ENCODE measurements at places on chromosomes 13 and 19.

- DNase-seq, result no peak
Observed at GRCh38 chr13:48571126-48571913, 38.4 kb upstream of the RCBTB2 start.

DNA sequence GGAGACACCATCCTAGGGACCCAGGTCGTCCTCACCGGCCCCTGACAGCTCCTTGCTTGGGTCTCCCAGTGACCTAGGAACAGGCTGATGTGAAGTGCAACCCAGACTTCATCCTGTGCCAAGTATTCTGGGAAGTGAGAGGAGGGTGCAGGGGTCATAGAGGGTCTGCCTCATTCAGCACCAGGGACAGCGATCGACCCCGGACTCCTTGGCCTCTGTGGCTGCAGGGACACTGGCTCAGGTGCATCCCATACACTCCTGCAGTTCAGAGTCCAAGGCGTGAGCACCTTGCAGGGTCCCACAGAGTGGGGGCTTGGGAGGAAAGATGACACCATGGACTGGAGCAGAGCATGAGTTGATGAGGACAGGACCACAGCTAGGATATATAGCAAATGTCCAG is 10.0 kb upstream of the OR10H2 start:
- DNase-seq, result no peak

- no peak for DNase-seq
Observed at GRCh38 chr19:46411925-46412649, 1.3 kb downstream of the CCDC8 start.

- DNase-seq, result no peak
Observed at GRCh38 chr13:79246578-79246949, 159.5 kb downstream of the RBM26 start.

DNA sequence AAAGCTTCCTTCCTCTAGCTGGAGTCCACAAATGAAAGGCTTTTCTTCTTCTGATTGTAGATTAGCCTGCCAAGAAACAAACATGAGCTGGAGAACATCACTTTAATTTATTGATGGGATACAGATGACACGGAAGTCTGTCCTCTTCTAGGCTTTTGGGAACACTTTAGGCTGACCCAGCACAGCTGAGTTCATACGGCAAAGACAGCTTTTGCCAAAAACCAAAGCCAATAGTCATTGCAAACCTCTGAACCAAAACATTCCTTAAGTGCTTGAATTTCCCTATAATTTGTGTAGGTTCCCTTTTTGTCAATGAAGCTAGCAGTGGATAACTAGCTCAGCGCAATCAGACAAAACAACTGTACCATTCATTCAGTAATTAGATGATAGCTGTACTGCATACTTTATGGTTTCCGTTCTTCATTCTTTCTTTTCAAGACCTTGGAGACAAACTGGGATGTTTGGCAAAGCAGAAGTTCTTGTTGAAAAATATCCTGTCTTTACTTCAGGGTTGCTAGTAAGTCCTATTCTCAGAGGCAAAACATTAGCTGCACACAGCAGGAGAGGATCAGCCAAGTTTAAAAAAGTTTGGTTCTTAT is 95.7 kb upstream of the SPRY2 start:
- DNase-seq, result no peak

DNA sequence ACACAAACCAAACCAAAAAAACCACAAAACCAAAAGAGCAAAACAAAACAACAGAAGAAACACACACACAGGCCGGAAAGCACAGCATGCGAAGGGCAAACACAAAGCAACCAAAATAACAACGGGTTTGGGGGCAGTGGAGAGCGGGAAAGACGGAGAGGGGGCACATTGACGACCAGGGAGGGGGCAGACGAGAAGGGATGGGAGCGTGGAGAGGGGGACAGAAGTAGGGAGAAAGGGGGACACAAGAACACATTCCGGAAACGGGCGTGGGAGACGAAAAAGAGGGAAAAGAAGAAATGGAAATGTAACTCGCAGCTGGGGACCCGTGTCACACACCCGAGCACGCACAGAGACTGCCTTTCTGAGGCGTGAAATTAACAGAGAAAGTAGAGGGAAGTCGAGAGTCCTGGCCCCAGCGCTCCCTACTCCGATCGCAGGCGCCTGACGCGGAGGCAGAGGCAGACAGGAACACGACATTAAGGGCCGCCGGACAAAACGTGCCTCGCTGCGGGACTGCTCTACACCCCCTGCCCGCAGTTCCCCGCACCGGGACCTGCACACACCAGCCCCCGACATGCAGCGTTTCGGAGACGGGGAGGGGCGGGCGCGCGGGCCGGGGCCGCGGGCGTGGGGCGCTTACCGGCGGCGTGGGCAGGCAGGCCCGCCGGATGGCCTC is 652 bp downstream of the POU4F1 start:
- no peak for DNase-seq

GRCh38 chr13:20161275-20161950 is 561 bp upstream of the GJA3 start:
- DNase-seq, result no peak

DNA sequence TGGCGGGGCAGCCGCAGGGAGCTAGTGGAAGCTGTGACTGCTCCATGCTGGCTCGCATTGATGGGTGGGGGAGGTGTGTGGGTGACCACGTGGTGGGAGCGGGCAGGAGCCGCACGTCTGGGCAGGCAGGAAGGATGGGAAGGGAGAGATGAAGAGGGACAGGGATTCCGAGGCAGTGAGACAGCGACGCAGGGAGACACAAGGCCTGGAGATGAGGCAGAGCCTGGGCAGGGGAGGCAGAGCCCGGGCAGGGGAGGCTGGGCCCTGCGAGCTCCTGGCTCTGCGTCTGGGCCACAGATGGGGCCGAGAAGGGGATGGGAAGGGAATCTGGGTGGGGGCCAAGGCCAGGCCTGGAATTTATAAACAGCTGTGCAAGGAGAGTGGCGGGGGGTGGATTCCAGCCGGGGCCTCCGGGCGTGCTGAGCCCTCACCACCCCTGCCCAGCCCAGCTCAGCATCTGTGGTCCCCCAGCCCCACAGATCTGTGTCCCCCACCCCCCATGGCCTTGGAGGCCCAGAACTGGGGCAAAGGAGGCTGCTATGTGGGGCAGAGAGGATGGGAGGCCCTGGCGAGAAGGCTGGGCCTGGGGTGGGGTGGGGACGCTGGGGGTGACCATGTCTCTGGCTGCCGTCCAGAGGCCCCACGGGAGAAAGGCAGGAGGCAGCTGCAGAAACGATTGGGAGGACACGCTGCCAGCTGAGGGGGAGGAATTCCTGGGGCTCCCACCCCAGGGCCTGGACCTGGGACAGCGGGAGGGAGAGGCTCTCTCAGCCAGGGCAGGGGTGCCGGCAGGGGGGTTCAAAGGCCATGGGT is 6.0 kb downstream of the EHD2 start:
- DNase-seq, result no peak

DNA sequence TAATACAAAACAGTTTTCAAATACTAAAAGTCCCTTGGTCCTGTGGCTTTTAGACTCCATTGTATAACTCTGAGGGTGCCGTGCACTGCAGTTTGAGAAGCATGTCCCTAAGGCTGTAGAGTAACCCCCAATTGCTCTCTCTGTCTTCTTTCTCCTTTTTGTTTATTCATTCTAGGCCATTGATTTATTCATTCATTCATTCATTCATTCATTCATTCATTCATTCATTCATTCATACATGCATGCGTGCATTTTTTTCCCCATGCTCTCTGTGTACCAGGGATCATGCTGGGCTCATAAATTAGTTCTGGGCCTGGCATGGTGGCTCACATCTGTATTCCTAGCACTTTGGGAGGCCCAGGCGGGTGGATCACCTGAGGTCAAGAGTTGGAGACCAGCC is 19.3 kb downstream of the PRR22 start:
- no peak for DNase-seq

- DNase-seq, result no peak
Observed at GRCh38 chr19:15124572-15125231, 17.5 kb downstream of the SYDE1 start.

DNA sequence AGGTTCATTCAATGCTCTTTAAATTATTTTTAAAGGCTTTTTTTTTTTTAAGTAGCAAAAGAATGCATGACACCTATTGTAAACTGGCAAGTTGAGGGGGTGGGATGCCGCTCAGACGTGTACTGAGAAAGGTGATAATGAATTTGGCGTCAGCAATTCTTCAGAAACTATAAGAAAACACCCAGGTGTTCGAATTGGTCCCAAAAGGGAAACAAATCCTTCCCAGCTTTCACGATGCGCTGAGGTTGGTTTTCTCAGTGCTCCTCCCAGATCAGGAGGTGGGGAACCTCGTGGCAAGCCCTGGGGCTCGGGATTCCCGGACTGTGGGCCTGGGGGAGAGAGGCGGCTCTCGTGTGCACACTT is 543 bp upstream of the FAM124A start:
- no peak for DNase-seq

- no peak for DNase-seq
Observed at GRCh38 chr19:8261347-8261746, 46.8 kb downstream of the CD320 start.

DNA sequence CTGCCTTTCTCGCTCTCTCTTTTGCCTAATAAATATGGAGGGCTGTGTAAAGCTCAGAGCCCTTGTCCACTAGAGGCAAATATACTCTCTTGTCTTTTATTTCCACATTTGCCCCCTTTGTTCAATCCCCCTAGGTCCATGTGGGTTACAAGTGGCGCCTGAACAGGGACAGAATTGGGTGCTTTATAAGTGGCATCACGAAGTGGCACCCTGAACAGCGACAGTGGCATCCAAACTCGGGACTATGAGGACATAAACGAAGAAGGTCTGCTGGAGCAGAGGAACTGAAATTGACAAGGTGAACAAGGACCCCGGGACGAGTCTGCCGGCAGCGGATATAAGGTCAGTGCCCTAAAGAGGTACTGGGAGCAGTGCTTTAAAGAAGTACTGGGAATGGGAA is 4.3 kb upstream of the ZNF610 start:
- no peak for DNase-seq
